Type B pancreatic cell (in vitro differentiated cells): ENCODE measurements at places on chromosomes 13 and 19.

- no peak for DNase-seq
Observed at GRCh38 chr19:17352608-17353280, 15.4 kb downstream of the GTPBP3 start.

DNA sequence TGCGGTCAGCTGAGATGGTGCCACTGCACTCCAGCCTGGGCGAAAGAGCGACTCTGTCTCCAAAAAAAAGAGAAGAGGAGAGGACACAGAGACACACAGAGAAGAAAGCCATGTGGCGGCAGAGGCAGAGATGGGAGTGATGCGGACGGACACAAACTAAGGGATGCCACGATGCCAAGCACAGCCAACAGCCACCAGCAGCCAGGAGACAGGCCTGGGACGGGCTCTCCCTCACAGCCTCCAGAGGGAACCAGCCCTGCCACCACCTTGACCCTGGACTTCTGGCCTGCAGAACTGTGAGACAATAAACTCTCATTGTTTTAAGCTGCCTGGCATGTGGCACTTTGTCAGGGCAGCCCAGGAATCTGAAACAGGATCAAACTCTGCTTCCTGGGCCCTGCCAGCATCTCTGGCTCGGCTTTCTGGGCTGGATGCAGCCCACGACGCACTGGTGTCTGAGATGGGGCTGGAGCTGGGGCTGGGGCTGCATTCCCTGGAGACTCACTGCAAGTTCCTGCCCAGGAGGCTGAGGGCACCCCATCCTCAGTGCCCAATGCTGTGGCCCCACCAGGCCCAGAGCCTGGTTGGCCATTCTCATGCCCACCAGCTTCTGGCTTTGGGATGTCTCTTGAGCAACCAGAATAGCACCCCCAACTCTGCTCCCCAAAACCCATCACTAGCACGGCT is 3.0 kb downstream of the F2RL3 start:
- DNase-seq = no peak

DNA sequence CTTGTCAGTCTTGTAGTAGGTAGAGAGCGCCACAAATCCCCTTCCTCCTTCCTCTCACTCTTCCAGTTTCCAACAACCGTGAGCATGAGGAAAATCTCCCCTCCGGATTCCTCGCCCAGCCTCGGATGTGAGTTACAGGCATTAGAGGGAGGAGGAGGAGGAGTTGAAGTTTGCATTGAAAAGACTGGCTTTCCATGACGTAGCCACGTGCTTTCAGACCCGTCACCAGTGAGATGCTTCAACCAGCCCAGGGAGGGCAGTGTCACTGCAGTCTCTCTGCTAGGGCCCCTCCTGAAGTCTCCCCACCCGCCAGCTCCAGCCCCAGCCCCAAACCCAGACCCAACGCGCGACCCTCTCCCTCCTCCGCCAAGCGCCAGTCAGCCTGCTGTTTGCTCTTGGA is 442 bp upstream of the FGF14 start:
- DNase-seq = no peak

DNA sequence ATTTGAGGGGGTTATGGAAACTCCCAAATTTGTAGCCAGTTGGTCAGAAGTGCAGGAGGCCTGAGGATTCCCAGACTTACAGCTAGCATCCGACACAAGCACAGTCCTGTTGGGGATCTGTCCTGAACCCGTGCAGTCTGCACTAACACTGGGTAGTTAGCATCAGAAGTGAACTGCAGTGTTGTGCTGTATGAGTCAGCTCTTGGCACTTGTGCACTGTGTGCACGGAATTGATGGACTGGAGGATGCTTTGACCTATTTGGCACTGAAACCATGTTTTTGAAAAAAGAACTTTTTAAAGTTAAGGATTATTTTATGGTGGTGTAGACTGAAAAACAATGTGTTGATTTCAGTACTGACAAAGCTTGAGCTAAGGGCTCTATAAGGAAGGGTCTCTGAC is 279.0 kb downstream of the NHLRC3 start:
- DNase-seq = no peak

GRCh38 chr19:2058570-2059421 is 7.8 kb upstream of the MKNK2 start:
- no peak for DNase-seq

DNA sequence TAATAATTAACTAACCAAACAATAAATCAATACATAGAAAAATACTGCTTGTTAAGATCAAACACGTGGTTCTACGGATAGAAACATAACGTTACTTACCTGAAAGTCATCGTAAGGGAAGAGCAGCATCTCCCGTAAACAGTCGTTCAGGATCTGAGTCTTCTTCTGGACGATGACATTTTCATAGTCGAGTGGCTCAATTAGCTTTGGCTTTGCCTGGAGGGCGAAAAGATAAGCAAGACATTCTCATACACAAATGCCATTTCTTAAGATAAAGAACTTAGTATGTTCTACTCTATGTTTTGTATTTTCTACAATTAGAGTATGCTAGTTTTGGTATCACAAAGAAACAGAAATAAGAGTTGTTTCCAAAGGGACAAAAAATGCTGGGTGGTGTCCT is 22.5 kb downstream of the DOCK9 start:
- DNase-seq = no peak

- no peak for DNase-seq
Observed at GRCh38 chr13:105814219-105814901, 721.1 kb downstream of the EFNB2 start.

- DNase-seq = no peak
Observed at GRCh38 chr13:68473834-68474326, 1243.7 kb upstream of the PCDH9 start.

DNA sequence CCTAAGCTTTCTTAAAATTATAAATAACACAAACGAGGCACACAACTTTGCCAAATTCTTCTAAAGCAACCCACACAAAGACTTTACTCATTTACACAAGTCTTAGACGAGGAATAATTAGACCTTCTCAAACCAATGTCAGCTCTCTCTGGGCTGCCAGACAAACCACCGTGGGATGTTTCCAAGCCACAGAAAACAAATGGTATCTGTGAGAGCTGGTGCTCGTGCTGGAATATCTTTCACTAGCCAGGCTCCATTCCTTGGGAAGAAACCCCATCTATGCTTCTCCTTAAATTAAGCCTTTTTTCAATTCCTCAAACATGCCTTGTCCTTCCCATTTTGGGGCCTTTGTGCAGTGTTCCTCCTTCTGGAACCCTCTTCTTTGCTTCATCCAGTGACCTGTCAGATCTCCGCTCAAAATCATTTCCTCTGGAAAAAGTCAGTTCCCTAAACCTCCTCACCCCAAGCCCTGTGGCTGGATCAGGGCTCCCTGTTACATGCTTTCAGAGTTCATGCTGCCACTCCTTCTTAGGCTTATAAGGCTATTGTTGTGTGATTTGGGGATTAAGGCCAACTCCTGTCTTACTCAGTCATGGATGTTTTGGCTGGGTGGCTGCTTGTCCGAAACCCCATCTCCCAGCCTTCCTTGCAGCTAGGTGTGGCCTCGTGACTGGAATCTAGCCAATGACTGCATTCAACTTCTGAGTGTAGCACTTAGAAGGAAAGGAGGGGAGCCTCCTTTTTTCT is 64.2 kb upstream of the GTF2F2 start:
- no peak for DNase-seq

- no peak for DNase-seq
Observed at GRCh38 chr13:100581504-100581903, 7.1 kb downstream of the GGACT start.

- DNase-seq = no peak
Observed at GRCh38 chr13:76677043-76677442, 209.2 kb downstream of the KCTD12 start.

DNA sequence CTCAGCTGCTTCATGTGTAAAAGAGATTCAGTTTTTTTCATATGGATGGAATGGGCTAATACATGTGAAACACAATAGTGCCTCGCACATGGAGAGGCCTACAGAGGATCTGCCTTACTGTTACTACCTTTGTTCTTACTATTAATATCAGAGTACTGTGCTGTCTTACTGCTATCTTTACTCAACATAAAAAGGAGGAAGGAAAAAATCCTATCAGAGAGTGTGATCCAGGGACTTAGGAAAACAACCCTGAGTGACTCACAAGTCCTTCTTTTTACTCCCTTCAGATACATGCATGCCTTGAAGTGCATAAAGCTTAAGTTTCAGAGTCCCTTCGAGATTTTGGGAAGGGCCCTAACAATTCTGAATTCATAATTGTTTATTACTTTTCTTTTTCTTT is 136.8 kb downstream of the TBC1D4 start:
- DNase-seq = no peak

DNA sequence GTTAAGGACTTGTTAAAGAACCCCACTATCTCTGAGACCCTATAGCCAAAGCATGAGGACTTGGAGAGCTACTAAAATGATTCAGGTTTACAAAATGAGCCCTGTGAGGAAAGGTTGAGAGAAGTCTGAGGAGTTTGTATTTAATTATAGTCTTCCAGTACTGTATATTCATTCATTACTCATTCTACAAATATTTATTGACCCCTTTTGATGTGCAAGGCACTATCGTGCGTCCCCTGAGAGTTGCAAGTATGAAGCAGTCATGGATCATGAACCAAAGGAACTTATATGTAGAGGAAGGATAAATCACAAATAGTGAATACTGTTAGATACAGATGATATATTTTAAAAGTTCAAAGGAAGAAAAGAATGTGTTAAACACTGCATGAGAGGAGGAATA is 84.4 kb downstream of the DNAJC15 start:
- no peak for DNase-seq

DNA sequence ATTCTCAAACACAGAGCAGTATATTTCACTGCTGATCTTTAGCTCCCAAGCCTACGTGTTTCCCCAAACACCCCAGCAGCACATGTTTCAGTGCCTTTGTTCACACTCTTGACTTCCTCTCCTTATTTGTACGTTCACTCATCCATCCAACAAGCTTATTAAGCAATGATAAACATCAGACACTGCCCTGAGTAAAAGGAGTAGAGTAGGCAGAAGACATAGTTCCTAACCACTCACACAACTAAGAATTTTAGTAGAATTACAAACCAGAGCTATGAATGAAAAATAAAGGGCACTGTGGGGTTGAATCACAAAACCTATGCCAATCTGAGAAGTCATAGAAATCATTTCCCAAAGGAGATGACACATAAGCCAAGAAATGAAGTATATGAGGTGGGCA is 213.5 kb downstream of the DIAPH3 start:
- DNase-seq = no peak

DNA sequence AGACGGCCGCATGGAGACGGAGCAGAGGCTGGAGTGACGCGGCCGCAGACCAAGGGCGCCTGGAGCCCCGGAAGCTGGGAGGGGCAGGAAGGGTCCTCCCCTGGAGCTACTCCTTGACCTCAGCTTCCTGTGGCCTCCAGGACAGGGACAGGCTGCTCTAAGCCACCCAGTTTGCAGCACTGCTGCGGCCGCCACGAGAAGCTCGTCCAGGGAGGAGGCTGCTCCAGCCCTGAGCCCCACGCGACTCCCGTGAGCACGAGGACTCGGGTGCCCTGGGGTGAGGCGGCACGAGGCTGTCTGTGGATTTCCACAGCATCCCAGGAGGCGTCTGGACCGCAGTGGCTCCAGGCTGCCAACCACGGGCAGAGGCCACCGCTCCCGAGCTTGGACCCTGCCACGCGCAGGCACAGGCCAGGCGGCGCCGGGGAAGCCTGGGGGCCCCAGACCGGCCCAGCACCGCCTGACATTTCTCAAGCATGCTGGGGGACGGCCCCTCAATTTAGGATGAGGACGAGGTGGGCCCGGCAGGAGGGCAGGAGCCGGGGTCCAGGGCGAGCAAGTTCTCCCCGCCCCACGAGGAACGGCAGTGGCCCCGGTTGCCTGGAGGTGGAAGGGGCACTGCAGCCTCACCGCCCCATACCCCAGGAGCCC is 10.7 kb downstream of the SBNO2 start:
- no peak for DNase-seq

- no peak for DNase-seq
Observed at GRCh38 chr19:56969156-56969555, 128.6 kb upstream of the PEG3 start.

DNA sequence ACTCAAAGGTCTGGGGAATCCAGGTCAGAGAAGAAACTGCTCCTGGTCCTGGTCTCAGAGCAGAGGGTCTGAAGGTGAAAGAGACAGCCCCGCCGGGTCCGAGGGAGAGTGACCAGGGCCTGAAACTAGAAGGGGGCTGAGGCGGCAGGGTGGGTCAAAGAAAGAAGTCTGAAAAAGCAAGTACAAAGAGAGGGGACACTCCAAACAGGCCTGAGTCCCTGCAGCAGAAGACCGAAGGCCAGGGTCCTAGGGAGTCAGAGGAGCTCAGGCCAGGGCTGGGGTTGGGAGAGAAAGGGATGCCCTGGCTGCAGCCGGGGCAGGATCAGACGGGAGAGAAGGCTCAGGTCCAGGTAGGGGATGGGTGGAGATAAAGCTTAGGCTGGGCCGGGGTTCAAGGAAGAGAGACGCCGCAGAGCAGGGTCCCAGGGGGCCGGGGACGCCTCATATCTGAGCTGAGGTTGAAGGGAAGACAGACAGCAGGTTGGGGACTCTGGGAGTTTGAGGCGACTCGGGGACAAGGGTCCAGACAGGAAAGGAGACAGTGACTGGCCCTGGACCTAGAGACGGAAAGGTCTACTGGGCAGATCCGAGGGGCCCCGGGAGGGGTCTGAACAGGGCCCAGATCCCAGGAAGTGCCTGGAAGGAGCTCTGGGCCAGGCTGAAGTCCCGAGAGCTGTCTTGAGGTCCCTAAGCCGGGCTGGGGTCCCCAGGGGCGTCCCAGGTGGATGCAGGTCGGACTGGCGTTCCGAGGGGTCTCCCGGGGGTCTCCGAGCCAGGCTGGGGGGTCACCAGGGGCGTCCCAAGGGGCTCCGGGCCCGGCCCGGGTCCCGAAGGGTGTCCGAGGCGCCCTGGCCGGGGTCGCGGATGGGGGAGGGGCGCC is 795 bp downstream of the MLLT1 start:
- DNase-seq = no peak

DNA sequence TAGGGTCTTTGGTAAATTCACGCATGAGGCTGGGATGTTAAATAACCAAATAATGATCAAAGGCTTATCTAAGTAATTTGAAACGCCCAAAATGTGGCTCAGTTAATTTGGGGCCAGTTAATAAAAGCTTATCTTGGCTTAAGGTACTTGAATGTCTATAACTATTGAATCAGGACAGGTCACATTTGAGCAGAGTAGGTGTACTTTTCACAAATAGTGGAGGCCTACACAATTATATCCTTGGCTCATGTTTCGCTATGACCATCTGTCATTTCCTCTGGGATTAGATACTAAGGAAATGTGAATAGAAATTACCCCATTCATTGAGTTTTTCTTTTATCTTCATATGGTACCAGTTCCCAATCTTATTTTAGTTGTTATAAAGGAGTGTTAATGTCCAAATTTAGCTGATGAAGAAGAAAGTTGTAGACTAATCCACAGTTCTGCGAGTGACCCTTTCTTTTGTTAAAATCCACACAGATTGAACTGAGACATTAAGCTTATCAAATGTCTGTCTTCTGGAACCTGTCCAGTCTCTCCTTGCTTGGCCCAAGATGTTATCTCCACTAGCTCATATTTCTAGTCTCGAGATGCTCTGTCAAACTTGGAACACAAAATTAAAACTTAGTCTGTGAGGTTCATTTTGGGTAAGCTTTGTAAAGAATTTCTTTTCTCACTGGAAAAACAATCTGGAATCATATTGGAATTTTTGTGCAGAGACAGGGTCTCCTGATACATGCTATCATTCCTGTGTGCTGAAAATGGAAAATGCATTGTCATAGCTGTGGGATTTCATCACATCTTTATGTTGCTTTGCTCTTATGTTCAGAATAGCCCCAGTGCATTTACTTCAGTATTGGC is 31.0 kb downstream of the SLAIN1 start:
- no peak for DNase-seq
